ENCODE measurements at places on chromosomes 13 and 19.

DNA sequence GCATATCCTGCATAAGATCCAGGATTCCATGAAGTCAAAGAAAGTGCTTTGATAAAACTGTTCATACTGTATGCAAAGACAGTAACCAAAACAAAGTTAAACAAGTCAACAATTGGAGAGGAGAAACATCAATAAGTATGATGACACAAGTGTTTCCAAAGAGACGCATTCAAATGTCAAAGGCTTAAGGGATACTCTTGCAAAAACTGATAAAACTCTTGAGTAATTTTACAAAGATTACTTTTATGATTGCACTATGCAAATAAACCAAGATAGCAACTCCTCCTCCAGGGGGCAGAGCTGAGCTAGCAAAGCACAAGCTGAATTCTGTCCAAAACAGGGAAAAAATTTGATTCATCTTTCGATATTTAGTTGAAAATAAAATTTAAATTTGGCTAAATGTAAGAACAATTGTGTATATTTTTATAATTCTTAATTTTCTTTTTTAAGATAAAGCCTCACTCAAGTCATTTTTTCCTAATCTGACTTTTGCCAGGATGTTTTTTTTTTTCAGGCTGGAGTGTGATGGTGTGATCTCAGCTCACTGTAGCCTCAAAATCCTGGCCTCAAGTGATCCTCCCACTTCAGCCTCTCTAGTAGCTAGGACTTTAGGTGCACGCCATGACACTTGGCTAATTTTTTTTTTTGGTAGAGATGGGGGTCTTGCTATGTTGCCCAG lies 84.0 kb downstream of the MZT1 start:
- peak; percentile 52 for DNase-seq

DNA sequence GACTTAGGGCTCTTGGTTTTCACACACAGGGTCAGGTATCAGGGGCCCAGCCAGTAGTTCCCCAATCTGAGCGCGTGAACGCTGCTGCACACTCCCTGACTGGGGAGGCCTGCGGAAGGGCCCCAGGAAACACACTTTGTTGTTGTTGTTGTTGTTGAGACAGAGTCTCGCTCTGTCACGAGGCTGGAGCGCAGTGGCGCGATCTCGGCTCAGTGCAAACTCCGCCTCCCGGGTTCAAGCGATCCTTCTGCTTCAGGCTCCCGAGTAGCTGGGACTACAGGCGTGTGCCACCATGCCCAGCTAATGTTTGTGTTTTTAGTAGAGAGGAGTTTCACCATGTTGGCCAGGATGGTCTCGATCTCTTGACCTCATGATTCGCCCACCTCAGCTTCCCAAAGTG lies 190.4 kb upstream of the GPR12 start:
- no peak for DNase-seq

DNA sequence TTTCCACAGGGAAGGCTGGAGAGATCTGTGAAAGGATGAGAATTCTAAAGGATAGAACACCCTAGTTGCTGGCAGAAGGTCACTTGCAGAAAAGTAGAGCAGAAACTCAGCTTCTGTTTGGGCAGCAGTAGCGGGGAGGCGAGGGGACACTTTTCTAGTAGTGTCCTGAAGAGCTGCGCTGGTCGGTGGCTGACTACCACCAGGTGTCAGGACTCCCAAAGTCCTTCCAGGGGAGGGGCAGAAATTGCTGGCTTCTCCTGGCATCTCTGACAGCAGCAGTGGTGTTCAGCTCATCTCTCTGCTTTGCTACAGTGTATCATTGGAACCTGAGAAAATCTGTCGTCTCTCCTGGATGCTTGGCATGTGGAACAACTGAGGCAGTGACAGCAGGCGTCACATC lies 120.9 kb downstream of the ZDHHC20 start:
- DNase-seq: no peak

DNA sequence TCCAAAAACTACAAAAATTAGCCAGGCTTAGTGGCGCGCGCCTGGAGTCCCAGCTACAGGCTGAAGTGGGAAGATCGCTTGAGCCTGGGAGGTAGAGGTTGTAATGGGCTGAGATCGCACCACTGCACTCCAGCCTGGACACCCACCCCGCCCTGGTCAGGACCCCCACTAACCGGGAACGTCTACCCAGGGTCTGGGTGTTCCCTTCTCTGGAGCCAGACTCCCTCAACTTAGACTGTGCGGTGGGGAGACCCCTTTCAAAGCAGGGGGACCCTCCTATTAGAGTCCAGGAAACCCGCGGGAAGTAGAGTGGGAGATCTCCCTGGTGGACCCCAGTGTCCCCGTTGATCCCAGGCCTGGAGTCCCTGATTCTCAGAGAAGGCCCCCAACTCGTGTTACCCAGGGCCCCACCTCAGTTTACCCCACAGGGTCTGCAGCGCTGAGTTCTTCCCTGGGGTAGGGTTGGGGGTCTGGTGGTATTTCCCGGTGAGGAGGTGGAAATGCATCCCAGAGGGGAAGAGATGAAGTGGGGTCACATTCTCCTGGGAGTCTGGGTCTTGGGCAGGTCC lies 6.1 kb upstream of the ARRDC2 start:
- no peak for DNase-seq

- DNase-seq: no peak
These were observed 8.2 kb upstream of the ZNF77 start for GRCh38 chr19:2952953-2953481.

GRCh38 chr19:14015524-14016035 lies 9.5 kb upstream of the RFX1 start:
- no peak for DNase-seq

DNA sequence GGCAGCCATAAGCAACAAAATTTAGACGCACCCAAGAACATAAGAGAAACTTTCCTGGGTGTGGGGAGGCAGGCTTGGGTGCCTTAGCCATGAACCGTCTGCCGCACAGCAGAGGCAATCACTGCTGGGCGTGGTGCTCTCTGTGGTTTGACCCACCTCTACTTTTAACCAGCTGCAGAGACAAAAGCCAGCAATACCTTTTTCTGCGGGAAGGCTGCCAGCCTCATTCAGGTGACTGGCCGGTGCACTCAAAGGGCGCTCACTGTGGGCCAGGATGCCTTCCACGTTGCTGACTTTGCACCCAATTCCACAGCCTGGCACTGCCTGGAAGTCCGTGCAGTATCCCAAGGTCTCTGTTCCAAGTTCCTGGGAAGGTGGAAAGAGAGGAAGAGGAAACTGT lies 69.1 kb downstream of the ATP7B start:
- no peak for DNase-seq

GRCh38 chr19:7544626-7545025 lies 9.1 kb downstream of the PNPLA6 start:
- no peak for DNase-seq

- no peak for DNase-seq
These were observed 32.1 kb downstream of the C1QTNF9 start for GRCh38 chr13:24341439-24341838.

DNA sequence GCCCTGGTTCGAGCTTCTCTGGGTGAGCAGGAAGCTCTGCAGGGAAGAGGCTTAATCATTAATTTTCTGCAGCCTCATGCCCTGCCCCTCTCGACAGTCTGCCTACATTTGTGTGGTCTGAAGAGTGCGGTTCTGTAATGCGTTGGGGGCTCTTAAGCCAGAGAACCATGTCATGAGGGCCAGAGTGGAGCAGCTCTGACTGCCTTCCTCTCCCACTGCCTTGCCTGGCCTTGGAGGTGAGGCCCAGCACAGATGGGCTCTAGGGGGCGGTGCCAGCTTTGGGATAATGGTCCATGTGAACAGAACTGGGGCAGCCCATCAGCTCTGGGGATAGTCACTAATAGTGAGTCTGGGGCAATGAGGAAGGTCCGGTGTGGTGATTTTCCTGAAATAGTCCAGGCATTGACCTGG lies 5.7 kb downstream of the FGF9 start:
- DNase-seq: no peak

GRCh38 chr19:13281567-13282291 lies 131.5 kb downstream of the IER2 start:
- no peak for DNase-seq

DNA sequence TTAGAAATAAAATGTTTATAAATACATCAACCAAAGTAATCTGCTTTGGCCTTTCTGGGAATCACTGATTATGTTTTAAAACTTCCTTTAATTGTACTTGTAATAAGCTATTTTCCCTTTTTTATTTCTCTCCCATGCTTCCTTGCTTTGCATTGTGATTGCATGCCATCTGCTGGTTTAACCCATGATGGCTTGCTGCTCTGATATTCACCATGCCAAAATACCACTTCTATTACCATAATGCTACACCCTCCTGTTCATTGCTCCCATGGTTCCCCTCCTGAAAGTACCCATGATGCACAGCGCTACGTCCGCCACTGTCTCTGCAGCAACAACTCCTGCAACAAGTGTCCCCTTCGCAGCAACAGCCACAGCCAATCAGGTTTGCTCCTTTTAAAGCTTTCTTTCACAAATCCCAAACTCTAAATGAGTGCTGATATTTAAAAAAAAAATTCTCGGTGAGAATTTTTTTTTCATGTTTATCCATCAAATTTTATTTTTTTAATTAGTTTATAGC lies 67.7 kb upstream of the RAP2A start:
- no peak for DNase-seq

DNA sequence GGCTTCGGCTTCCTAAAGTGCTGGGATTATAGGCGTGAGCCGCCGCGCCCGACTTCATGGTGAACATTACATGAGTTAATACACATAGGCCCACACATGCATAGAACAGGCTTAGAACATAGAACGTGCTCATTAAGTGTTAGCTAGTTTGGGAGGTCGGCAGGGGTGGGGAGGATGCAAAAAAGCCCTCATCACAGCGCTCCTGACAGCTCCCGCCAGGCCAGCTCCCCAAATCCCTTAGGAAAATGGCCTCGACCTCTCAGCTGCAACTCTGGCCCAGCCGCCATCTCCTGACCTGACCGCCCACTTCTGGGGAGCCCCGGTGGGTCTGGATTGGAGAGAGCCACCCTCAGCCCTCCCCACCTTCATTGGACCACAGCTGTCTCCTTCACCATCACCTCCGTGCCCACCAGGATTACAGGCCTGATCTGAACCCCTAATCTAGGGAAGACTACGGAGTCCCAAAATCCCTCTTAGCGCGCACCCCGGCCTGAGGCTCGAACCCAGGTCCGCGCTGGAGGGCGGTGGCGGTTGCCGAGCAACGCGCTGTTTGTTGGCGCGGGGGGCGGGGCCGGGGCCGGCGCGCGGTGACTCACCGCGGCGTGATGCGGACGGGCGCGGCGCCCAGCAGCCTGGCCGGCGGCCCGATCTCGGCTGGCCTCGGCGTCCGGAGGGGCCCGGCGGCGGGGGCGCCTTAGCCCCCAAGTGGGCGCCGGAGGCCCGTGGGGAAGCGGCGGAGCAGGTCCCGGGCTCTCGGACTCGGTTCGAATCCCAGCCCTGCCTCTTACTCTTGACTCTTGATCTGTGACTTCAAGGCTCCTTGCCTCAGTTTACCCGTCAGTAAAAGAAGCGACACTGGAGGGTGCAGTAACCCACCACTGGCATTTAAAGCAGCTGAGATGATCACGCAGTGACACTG lies 26.7 kb upstream of the NANOS3 start:
- DNase-seq: peak; percentile 59

- peak; percentile 63 for DNase-seq
These were observed 659 bp downstream of the ERF start for GRCh38 chr19:42254089-42254849.

- no peak for DNase-seq
These were observed 160.5 kb downstream of the LACC1 start for GRCh38 chr13:44040070-44040817.

GRCh38 chr13:104289400-104289799 lies 1223.2 kb upstream of the SLC10A2 start:
- no peak for DNase-seq

All from activated CD4-positive, alpha-beta T cell treated with anti-CD3 and anti-CD28 coated beads for 24 hours (primary cell).